ENCODE measurements at places on chromosomes 4 and X. TPM values are rescaled to one million over a fixed set of nuclear protein-coding genes. Genes with fewer than 3 reads are reported as not detected.

Gene CFI
- total RNA-seq: not detected

DNA sequence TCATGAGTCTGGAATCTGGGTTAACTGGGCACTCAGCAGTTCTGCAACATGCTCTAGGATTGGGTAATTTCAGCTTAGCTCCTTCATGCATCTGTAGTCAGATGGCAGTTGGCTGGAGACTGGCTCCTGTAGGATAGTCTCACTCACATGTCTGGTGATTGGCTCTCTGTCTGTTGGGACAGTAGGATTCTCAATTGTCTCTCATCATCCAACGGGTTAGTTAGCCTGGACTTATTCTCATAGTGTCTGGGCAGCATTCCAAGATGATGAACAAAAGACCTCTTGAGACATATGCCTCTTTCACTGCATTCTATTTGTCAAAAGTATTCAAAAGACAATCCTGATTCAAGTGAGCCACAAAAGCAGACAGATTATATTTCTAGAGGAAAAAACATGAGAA is 795.6 kb upstream of the GALNTL6 start:
- no peak for DNase-seq

Gene GRIA2
- total RNA-seq: not detected

GRCh38 chr4:88736264-88736663 is 38.6 kb upstream of the NAP1L5 start:
- no peak for DNase-seq

Gene ZCCHC13
- not detected for total RNA-seq

GRCh38 chrX:45623266-45623665 is 422.6 kb upstream of the DIPK2B start:
- peak; percentile 93 for DNase-seq

DNA sequence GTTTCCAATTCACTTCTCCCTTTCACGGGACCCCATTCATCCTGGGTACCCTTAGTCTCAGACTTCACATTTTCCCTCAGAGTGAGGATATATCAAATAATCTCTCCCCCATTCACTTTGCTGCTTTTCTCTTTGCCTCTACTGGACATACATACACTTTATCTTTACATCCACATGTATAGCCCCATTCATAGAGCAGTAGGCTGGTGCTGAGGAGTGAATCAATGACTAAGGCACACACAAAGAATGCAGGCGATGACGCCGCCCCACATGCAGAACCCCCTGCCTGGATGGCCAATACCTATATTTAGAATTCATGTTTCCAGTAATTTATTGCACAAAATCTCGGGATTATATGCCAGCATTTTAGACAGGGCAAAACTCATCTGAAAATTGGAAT is 554.3 kb upstream of the TENM3 start:
- no peak for DNase-seq

GRCh38 chr4:169160825-169161224 is 109.9 kb downstream of the SH3RF1 start:
- DNase-seq: no peak

DNA sequence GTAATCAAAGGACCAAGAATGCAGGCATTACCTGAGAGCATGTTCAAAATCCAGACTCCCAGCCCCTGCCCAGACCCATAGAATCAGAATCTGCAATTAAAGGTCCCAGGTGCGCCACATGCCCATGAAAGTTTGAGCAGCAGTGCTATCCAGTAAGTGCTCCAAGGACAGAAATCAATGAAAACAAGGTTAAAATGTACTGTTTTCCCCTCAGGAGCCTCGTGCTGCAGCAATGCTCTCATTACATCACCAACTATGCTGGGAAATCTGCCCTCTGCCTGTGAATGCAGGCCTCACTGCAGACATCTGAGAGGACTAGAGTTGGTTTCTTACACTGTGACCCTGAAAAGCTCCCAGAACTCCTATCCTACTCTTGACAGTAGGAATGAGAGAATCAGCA is 21.1 kb downstream of the ANXA5 start:
- DNase-seq: no peak

Gene KLHL13
- total RNA-seq: 44.4 TPM

DNA sequence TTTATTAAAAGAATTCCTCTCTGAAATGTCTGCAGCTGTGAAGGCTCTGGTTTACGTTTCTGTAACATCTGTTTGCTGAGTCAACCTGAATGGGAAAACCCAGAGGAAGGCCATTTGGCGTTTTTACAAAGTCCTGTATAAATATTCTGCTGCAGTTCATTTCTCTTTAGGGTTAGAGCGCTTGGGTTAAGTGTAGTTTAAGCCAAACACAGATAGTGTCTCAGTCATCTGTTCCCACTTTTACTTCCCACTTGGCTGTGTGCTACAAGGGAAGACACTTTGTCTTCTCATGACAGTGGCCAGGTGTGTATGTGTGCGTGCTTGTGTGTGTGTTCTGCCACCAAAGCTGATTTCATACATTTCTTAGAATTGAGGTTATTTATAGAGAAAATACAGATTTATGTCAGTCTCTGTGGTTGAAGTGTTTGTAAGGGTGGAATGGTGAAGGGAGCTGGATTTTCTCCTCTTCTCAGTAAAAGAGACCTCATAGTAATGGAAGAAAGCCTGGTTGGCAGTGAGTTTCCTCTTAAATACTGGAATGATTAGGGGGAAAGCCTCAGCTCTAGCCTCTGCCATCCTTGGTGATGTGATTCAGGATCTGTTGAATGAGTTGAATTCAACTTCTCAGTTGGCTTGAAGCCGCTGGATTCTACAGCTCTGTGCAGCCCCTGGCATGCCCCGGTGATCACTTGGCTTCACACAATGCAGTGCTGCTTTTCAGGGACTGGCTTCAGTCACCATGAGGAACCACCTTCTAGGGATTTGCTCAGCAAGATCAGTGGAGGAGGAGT is 50.6 kb downstream of the JADE1 start:
- DNase-seq: no peak

- DNase-seq: peak; percentile 11
Observed at GRCh38 chrX:119427024-119427794, 28.1 kb downstream of the SLC25A43 start.

Gene SCOC
- 56.7 TPM for total RNA-seq

DNA sequence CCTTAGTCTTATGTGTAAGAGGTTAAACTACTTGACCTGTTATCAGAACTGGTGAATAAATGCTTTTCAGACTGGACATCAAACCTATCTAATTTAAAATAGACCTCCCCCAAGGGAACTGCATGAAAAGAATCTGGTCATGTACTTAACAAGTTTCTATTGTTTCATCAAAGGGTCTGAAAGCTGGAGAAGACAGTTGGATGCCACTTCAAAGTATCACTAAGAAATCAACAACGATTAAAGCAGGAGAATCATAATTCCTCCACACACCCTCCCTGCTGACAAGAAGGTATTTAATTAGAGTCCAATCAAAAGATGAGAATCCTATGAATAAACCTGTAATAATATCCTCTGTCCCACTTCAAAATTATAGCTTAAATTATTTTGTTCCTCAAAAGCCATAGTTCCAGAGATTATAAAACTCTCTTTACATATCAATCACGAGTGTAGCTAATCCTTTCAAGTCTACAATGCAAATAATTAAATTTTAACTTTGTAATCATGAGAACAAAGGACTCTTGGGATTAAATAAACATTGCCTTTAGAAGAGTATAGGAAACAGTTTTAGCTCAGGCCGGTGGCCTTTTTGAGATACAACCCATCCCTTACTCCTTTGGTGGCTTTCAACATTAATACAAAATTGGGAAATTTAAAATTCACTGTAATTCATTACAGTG is 35.1 kb downstream of the TSPAN5 start:
- DNase-seq: no peak

Gene GPC4
- total RNA-seq: 1.0 TPM

DNA sequence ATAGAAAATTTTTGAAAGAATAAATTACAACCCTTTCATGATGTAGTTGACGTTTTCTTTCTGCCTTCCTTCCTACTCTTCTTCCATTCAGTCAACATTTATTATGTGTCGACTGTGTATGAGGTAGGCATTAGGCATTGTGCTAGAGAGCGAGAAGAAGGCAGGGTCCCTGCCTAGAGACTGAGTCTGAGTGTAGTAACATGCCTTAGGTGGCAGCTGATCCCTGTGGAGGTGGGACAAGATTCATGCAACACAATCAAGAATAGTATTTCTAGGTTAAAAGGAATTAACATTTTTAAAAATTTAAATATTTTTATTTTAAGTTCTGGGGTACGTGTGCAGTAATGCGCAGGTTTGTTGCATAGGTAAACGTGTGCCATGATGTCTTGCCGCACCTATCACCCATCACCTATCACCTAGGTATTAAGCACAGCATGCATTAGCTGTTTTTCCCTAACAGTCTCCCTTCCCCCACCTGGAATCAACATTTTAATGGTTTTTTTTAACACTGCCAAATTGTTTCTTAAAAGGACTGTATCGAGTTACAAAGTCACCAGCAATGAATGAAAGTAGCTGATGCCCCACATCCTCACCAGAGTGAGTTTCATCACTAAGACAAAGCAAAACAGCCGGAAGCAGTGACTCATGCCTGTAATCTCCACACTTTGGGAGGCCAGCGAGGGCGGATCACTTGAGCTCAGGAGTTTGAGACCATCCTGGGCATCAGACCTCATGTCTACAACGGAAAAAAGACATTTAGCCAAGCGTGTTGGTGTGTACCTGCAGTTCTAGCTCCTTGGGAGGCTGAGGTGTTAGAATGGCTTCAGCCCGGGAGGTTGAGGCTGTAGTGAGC is 84.0 kb downstream of the WWC2 start:
- DNase-seq: peak; percentile 81

DNA sequence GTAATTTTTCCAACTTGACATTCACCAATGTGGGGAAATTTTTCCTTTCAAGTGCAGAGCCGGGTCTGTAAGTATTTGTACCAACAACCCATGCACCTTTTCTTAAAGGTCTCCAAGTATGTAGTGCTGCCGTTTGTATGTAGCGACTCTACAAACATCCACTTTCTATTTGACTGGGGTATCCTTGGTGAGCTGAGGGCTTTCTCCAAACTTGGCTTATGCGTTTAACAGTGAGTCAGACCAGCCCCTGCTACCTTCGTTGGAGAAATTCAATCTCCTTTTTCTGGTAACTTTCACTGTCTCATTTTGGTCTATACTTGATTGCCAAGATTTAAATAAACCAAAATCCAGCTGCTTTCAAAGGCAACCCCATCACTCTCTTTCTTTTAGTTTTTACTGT is 34.9 kb downstream of the MGST2 start:
- no peak for DNase-seq

DNA sequence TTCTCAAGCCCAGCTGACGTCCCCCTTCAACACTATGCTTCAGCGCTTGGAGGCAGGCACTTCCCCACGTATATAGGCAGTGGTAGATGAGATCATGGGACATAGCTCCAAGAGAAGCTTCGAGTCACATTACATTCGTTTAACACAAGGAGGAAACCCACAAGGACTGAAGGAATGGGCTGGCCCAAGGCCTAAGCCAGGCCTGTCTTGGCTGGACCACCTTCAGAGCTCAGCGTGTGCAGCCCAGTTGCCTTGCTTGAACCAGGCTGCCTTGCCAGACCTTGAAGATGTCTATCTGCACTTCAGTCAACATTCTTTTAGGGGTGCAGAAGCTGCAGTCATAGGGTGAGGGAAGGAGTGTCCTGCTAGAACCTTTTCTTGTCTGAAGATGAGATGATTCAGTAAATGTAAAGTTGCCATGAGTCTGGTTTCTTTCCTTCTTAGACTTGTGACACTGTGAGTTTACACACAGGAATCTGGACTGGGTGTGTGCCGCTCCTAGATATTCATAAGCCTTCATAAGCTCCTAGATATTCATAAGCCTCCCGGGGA is 144.1 kb upstream of the RBPJ start:
- DNase-seq: no peak

DNA sequence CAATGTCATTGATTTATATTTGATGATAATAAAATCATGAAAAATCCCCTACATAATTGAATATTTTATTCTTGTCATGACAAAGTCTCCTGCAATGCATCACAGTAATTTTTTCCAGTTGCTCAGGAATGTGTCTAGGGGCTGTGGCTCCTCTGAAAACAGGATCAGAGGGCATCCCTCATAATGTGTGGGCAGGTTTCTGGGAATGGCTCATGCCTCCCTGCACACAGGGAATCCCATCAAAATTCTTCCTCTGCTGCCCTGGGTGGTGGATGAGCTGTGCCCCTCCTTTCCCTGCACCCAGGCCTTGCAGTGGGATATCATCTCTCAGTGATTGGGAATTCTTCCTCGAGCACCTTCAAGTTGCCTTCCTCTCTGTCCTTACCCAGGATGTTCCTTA is 20.4 kb upstream of the PUDP start:
- no peak for DNase-seq

Gene MED28
- total RNA-seq: 18.5 TPM

DNA sequence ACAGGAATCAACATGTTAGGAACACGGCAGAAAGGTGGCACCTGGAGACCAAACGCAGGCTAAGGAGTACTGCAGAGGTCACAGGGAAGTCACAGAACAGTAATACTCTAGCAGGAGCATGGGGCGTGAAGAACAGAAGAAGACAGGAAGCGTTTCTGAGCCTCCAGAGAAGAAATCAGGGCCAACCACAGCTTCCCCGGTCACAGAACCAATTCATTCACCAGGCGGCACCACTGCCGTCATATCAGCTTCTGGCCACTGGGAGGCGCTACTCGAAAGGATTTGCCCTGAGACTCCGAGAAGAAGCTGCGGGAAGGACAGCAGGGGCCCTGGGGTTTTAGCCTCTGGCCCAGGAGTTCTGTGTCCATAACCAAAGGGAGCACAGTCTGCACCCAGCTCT is 78.0 kb upstream of the DRD5 start:
- DNase-seq: no peak

- peak; percentile 32 for DNase-seq
Observed at GRCh38 chr4:79042079-79042674, 102.9 kb upstream of the PAQR3 start.

Gene USP17L24
- not detected for total RNA-seq

- peak; percentile 18 for DNase-seq
Observed at GRCh38 chrX:152817078-152817764, 13.3 kb downstream of the CETN2 start.

Gene SLC49A3
- total RNA-seq: not detected

DNA sequence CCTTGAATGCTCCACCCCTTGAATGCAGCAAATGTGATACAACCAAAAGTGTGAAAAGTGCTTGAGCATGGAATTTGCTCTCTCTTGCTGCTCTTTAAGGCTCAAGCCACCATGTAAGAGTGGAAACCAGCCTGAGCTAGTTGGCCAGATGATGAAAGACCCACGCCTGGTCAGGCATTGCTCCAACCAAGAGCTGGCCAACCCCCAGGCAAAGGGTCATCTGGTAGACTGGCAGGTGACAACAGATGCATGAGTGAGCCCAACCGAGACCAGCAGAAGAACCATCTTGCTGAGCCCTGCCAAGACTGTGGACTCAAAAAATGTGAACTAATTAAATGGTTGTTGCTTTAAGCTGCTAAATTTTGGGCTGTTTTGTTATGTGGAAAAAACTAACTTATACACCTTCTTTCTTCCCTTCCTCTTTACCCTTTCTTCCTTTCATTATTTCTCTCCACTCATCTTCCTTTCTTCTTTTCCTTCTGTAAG is 32.7 kb downstream of the ADGRG2 start:
- no peak for DNase-seq

Gene CENPVL3
- total RNA-seq: not detected
